ENCODE measurements at places on chromosomes 12 and 14.

DNA sequence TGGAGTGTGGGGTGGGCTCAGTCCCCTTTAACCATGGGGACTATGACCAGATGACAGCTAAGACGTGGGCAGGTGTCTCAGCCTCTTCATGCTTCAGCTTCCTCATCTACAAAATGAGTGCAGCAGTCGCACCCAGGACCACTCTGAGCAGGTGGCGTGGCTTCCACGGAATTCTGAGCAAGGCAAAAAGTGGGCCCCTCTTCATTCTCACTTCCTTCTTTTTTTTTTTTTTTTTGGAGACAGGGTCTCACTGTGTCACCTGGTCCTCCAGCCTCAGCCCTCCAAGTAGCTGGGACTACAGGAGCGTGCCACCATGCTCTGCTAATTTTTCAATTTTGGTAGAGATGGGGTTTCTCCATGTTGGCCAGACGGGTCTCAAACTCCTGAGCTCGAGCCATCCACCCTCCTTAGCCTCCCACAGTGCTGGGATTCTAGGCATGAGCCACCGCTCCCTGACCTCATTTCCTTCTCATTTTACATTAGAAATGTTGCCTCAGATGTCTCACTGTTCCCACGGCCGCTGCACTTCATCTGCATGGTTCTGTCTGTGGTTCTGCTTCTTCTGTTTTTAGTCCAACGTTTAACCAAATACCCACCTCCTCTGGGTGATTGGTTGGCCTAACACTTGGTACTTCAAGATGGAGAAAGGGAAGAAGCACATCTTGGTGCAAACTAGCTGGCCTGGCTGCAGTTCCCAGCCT lies 41.3 kb upstream of the BCL7A start:
- no peak for DNase-seq

- DNase-seq = no peak
Measured at GRCh38 chr12:10705655-10706054, 17.5 kb downstream of the YBX3 start.

- no peak for DNase-seq
Measured at GRCh38 chr12:85639834-85640233, 196.4 kb downstream of the RASSF9 start.

DNA sequence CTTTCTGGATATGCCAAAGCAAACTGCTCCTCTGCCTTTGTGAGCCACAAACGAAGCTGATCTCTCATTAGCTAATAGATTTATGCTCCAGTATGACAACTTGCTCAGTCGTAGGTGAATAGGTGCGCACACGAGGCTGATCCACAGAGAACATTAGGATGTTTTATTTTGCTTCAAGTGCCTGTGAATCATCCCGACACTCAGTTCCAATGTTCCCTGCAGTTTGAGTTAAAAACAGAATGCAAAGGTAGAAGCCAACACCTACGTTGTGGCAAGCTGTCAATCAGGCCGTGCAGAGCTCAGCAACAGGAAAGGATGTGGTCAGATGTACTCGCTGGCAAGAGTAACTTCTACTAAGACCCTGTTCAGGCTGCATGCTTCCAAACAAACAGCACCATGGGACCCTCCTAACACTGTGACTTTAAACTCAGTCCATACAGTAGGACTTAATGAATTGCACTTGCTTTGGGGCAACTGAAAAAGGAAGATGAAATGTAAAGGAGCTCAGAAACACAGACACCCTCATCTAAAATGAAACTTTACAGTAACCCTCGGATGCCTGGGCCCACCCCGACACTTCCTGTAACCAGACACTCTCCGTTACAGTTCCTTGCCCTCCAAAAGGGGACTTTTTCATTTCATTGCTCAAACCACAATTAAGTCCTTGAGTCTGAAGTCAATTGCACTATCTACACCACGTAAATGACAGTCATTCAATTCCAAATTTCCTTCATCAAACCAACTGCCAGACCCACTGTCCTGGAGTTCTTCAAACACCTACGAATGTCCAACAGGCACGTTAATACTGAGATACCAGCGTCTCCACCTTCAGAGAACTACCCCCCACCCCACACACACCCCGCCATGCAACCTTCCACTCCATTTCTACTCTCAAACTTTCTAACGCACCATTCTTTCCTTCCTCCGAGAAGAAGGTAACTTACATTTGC lies 1.6 kb downstream of the CCDC88C start:
- DNase-seq = no peak

- no peak for DNase-seq
Measured at GRCh38 chr12:58583940-58584339, 336.4 kb downstream of the LRIG3 start.

GRCh38 chr12:2643576-2644135 lies 151.1 kb upstream of the FKBP4 start:
- DNase-seq = no peak

- DNase-seq = peak; percentile 53
Measured at GRCh38 chr12:26773313-26774104, 59.5 kb downstream of the ITPR2 start.

GRCh38 chr12:57268264-57268663 lies 17.3 kb upstream of the STAC3 start:
- DNase-seq = no peak

GRCh38 chr12:124478416-124478815 lies 89.0 kb downstream of the NCOR2 start:
- no peak for DNase-seq

- DNase-seq = no peak
Measured at GRCh38 chr12:1078002-1078401, 87.0 kb downstream of the ERC1 start.

DNA sequence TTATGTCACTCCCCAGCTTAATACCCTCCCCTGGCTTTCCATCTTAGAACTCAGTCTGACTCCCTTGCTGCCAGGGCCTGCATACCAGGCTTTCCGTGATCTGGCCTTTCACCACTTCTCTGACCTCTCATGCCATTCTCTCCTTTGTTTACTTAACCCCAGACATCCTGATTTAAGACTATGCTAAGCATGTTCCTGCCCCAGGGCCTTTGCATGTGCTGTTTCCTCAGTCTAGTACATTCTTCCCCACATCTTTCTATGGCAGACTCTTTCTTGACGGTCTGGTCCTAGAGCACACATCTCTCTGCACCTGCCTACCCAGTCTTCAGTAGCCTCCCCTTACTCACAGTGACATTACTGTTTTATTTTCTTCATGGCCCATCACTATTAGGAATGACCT lies 42.2 kb downstream of the PLXNC1 start:
- DNase-seq = no peak

DNA sequence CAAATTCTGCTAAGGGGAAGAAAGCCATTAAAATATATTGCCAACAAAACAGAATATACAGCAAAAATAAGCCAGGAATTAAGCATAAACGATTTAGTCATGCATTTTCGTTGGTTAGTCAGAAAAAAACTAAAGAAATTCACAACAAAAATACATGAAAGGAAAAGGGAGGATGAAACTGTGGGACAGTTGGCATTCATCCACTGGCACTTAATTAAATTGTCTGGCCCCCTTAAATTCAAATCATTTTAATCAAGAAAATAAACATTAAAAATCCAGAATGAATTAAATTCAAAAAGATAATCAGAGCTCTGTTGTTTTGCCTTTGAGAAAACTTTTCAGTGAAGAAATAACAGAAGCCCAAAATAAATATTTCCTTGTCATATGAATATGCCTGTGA lies 264.6 kb upstream of the TMTC1 start:
- DNase-seq = no peak

- no peak for DNase-seq
Measured at GRCh38 chr12:66898700-66899469, 220.0 kb upstream of the GRIP1 start.

- no peak for DNase-seq
Measured at GRCh38 chr14:90675399-90675798, 140.8 kb downstream of the TTC7B start.

- no peak for DNase-seq
Measured at GRCh38 chr14:51538973-51539372, 112.7 kb upstream of the FRMD6 start.

DNA sequence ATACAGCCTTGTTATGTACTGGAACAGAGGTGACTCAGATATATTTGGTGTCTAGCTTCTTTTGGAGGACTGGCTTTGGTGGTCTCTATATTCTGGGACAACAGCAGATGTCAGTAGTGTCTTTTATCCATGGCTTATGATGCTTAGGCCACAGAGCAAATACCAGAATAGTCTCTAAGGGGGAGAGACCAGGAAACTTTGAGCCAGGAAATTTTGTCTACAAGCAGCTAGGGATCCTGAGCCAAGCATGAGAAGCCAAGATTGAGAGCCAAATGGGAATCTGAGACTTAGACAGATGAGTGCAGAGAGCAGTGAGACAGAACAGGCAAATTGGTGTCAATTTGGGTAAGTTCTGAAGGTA lies 28.4 kb upstream of the PTPRR start:
- no peak for DNase-seq

DNA sequence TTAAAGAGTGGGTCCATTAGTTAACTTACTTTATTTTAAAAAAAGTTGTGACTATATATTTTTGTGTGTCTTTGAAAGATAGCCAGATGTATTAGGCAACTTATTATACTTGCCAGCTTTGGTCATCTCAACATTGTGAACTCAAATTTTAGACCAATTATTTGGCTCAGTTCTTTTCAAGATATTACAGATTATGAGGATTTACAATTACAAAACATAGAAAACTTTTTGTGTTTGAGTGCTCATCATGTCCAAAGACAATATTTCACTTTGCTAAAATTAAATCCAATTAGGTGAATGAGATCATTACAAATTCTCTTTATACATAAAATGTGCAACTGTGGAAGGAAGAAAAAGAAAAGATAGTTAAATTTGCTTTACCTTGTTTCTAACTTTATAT lies 18.3 kb upstream of the PDE3A start:
- DNase-seq = no peak

GRCh38 chr12:48601013-48601756 lies 31.3 kb upstream of the LALBA start:
- DNase-seq = no peak

GRCh38 chr12:49615725-49616124 lies 7.6 kb upstream of the PRPF40B start:
- DNase-seq = no peak

- DNase-seq = no peak
Measured at GRCh38 chr12:41917938-41918341, 226.7 kb downstream of the GXYLT1 start.

DNA sequence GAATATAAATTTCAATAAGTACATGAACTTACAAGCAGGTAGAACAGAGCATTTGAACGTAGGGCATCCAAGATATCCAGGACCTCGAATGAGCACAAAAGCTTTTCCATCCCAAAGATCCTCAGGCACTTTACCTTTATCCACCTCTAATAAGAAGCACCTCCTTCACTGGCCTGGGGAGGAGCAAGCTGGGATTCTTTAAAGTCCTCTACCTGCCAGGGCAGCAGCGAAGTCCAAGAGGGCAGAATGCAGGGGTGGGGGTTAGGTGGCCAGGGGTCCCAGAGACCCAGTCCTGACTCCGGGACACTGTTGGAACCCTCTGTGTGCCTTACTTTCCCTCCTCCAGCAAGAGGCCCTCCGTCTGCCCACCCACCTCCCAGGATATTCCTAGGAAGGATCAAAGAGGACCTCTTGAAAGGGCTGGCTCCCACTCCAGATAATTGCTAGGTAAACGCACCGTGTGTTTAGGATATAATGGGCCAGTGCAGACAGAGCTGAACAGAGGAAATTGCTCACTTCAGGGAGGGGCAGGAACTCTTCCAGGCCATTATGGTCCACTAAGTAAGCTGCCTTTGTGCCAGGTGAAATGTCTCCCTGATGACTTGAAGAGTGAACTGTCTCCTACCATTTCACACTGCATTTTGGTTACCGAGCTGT lies 68.1 kb downstream of the TTC9 start:
- peak; percentile 66 for DNase-seq

- DNase-seq = no peak
Measured at GRCh38 chr14:53278602-53279506, 125.7 kb upstream of the DDHD1 start.

GRCh38 chr12:12451098-12451497 lies 94.2 kb downstream of the BORCS5 start:
- no peak for DNase-seq

- DNase-seq = no peak
Measured at GRCh38 chr12:27351476-27351875, 18.8 kb downstream of the BMAL2 start.

DNA sequence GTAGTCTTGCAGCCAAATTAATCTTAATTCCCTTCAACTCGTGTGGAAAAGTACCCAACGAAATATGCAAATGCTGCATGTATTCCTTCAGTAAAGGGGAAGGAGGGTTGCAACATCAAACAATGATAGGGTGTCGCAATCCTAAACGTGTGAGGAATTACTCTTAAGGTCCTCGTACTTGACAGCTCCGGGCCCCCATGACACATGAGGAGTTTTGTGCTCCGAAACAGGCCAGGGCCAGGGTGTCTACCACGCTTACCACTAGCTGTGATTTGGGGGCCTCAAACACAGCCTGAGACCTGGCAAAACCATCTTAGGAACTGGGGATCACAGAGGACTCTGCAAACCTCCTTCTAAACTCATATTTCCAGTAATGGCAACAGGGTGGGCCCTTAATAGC lies 20.4 kb downstream of the FOS start:
- DNase-seq = no peak

DNA sequence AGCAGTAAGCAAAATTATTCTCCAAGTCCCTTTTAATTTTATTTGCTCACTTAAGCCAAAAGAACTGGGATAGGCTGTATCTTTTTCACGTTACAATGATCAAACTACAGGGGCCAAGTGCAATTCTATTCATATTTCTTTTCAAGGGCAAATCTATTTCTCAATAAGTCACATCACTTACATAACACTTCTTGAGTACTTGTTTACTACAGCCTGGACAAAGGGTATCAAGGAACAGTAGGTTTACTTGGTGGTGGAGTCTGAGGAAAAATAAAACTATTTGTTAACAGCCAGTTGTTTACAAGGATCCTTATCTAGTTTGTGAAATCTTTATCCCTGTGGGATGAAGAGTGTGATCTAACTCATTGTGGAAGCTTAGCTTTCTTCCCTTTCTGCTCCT lies 72.1 kb downstream of the PDE3A start:
- DNase-seq = no peak

- DNase-seq = no peak
Measured at GRCh38 chr14:78086342-78086741, 83.8 kb upstream of the NRXN3 start.

- no peak for DNase-seq
Measured at GRCh38 chr14:74656964-74657363, 44.9 kb upstream of the LTBP2 start.

DNA sequence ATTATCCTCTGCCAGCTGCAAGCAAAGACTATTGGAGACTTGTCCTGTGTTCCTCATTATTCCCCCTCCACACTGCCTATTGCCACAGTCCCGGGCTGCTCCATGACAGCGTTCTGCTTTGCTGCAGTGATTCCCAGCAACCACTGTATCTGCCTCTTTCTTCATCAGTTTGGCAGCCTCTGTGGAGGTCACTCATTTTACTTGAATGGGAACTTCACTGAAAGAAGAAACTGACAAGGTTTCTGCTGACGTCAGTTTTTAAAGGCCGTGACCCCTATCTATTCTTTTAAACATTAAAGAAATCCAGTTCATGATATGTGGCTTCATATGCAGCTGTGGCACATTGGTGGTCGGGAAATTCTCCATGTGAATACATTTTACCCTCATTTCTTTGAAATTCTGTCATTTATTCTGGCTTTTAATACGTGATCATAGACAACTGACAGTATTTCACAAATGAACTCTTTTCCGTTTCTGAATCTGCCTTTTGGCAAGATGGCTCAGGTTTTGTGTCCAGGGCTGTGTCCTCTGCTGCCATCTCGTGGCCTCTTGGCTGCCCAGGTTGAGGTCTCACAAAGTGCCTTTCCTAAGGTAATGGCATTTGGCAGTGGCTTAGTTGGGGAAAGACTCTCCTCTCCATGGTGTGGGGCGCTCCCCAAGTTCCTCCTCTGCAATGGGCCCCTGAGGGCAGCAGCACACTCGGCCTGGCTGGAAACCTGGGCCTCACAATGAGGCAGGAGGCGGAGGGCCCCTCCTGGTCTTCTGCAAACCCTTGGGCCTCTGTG lies 5.8 kb downstream of the TMEM253 start:
- peak; percentile 81 for DNase-seq

- DNase-seq = no peak
Measured at GRCh38 chr12:85309125-85309566, 29.1 kb downstream of the ALX1 start.
